AG08395 (cell line): ENCODE measurements at places on chromosomes 1 and 21.

GRCh38 chr1:35717911-35718476 is 690 bp downstream of the C1orf216 start:
- peak; percentile 88 for DNase-seq

DNA sequence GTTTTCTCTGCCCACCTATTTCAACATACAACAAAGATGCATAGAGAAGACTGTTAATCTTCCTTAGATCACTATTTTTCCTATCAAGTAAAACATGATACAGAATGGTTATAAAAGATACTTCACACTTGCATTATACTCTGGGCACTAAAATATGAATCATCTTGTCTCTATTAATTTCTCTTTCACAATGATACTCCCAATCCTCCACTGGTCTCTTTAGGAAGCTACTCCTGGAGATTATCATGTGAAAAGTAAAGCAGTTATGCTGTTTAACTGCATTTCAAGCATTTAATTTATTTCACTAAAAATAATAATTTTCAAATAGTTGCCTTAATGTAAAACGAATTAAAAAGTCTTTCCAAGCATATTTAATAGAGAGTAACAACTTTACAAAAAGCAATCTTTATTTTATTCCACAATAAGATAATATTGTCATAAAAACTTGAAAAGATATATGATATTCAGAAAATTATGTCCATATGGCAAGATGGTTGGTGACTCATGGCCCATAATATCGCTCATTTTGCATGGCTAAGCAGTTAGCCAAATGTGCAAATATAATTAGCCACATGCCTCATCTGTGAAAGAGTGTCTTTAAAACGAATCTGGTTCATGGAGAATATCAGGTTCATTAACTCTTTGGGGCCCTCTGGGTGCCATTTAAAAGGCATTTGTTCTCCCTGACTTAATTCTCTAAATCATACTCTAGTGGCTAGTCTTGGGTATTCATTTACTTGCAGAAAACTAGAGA is 1569.0 kb upstream of the B3GALT2 start:
- no peak for DNase-seq

DNA sequence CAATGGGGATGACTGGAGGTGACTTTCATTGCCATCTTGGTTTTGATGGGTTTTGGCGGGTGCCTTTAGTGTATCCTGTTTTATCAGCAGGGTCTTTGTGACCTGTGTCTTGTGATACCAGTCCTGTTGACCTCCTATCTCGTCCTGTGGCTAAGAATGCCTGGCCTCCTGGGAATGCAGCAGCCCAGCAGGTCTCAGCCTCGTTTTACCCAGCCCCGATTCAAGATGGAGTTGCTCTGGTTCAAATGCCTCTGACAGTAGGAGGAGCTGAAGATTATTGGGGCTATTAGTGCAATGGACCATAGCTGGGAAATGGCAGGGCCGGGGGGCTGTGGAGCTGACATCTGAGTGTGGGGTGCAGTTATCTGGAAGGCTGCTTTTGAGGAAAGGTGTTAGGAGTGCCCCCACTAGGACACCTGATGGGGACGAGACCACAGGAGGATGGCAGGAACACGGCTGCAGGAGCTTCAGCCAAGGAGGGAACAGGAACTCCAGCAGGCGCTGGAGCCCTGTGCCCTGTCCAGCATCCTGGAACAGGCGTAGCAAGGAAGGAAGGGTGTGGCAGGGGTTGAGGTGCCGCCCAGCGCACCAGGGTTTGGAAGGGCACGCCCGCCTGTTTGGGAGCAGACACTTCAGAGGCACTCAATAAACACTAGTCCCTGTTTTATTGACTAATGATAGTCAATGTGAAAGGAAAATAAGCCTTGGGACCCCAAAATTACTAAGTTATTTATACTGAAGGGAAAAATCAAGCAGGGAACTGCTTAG is 15.3 kb upstream of the AGPAT3 start:
- no peak for DNase-seq

DNA sequence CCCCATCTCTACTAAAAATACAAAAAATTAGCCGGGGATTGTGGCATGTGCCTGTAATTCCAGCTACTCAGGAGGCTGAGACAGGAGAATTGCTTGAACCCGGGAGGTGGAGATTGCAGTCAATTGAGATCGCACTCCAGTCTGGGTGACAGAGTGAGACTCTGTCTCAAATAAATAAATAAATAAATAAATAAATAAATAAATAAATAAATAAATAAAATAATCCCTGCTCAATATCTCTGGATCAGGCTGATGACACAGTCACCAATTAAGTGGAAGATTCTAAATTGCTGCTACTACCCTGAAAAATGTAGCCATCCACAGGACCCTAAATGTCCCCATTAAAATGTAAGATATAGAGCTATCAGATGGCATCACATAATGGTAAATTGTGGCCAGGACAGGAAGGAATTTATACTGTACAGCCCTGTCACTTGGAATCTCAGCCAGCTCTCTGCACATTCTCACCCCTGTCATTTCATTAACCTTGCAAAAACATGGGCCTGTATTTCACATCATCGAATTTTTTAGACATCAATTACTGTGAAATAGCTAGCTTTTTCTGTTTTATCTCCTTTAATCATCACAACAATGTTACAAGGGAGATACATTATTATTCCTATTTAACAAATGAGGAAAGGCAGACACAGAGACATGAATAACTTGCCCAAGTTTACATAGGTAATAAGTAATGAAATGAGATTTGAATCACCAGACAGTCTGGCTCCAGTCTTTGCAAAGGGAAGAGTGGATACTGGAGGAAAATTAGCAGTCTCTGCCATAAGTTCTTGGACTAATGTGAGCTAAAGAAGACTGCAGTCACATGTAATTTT is 56.7 kb upstream of the NTPCR start:
- no peak for DNase-seq

- peak; percentile 82 for DNase-seq
These were observed 742 bp downstream of the ARTN start for GRCh38 chr1:43934101-43934985.

- DNase-seq, result no peak
These were observed 81.5 kb downstream of the ZNF281 start for GRCh38 chr1:200328379-200328778.

DNA sequence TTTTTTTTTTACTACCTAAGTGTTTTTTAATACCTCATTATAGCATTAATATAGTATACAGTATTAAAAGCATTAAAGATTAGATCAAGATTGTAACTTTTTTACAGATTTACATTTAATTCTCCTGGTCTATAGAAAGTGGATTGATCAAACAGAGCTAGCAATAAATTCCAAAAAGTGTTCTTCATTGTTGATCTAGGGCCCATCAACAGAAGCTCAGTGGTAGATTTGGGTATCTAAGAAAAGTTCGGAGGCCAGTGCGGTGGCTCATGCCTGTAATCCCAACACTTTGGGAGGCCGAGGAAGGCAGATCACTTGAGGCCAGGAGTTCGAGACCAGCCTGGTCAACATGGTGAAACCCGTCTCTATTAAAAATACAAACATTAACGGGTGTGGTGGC is 12.5 kb downstream of the NUP210L start:
- no peak for DNase-seq

- DNase-seq, result no peak
These were observed 7.2 kb downstream of the XCL1 start for GRCh38 chr1:168583571-168583970.

DNA sequence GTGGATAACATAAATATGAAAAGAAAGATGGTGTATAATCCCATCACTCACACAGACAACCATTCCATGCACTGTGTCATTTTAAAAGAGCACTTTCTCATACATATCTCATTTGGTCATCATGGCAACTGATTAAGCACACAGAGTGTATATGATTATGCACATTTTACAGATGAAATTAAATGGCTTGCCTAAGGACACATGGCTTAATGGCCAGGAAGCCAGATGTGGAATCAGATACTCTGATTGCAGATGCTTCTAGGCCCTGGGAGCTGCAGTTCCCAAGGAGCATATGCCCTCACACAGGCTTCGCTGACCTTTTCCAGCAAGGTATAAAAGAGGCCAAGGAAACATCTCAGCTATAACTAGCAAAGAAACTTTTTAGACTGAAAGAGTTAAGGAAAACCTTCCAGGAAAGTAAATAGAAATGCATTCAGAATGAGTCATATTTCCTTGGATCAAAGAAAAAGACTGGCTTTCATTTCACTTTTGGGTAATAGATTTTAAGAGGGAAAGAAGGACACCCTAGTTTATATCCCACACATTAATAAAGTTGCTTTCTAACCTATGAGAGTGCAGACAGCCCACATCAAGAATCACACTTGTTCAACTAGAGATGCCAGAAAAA is 19.6 kb upstream of the FAM89A start:
- no peak for DNase-seq
